ENCODE measurements at places on chromosomes 6 and 20.

DNA sequence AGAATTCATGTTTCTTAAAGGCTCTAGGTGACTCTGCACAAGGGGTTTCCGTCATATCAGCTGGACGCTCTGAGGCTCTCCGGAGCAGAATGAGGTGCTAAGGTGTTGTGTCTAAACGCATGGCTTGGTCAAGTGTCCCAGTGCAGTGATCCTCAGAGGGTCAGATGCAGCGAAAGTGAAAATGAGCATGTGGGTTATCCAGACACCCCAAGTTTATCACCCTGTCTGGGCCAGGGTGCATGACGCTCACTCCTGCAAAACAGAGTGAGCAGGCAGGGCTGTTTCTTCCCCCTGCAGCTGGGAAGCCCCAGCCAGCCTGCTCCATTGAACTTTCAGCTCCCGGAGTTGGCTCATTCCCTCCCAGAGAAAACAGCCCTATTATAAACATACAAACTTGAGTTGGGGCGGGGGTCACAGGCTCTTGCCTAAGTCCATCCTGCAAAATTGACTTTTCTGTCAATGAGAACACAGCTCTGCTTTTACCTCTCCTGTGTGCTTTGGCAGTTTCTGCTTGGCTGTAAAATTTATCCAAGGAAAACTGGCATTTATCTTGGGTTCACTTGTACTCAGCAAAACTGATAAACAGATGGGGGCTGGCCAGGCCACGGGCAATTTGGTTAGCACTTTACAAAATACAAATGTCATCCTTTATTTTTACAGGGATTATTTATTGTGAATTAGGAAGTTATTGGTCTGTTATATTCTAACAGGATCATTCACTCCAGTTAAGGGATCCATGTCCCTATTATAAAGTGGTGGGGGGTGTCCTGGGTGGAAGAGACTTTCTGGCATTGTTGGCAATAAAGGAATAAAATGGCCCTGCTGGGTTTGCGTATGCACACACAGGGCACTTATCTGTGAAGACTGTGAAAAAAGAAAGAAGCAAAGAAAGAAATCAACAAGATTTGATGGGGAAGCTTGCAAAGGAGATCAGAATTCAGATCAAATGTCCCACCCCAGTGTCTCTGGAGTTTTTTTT lies 154.9 kb downstream of the FOXA2 start:
- no peak for DNase-seq

GRCh38 chr6:26355366-26355765 lies 9.6 kb upstream of the BTN3A2 start:
- no peak for DNase-seq

GRCh38 chr20:52419205-52419604 lies 227.6 kb upstream of the ZFP64 start:
- DNase-seq, result no peak

DNA sequence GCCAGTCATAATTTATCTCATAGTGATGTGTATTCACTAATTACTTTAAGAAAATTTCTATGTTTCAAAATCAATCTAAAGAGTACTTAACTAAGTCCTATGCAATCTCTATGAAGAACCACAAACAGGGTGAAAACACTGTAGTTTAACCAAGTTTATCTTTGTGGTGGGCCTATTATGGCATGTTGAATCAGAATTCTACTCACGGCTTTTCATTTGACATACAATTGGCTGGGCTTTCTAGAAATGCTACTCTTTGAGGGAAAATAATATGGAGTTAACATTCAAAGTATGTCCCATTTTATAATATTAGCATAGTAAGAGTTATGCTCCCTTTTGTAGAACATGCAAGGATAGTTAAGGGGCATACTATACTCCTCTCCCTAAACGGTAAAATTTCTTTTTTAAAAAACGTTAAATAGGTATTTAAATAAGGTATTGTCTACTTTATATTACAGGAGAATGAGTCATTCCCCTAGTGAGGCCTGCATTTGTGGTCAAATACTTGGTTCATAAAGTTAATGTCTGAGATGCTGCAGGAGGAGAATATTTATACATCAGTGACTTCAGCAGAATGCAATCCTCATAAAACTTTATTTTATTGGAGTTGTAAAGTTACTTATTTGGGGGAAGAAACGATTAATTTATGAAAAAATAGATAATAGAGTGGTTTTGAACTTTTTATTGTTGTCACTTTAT lies 1.8 kb downstream of the MOXD1 start:
- DNase-seq, result no peak

- DNase-seq, result no peak
Observed at GRCh38 chr6:112216662-112217551, 37.5 kb downstream of the LAMA4 start.

- no peak for DNase-seq
Observed at GRCh38 chr6:115582386-115582785, 478.3 kb downstream of the FRK start.

DNA sequence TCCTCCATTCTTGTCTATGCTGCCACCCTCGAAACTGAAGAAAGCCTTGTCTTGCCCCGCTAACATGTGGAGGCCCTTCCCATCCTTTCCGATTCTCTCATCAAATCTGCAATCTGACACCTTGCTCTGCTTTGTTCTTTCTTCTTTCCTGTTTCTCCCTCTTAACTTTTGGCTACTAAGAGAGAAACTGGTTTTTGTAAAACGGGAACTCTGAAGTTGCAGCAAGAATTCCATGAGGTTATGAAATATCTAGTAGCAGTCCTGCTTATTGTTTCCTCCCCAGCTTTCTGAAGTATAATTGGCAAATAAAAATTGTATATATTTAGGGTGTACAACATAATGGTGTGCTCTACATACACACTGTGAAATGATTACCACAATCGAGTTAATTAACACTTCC lies 80.2 kb downstream of the MAP7 start:
- DNase-seq, result no peak

DNA sequence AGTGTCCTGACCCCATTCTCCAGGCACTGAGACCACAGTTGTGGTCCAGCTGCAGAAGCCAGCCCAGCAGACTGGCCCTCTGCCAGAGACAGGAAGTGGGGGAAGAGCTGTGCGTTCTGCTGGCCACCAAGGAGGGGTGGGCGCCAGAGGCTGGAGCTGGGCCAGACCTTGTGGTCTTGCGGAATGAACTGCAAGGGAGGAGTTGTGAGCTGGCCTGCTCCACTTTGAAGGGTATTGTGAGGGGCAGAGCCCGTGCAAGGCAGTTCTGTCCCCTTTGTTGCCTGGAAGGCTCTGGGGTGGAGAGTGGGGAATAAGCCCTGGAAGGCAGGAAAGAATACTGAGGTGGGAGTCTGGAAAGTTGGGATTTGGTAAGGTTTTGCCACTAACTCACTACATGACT lies 3.6 kb upstream of the MDFI start:
- no peak for DNase-seq

- no peak for DNase-seq
Observed at GRCh38 chr20:9160331-9160730, 91.4 kb downstream of the PLCB4 start.

- no peak for DNase-seq
Observed at GRCh38 chr6:5898563-5898962, 108.2 kb downstream of the NRN1 start.

DNA sequence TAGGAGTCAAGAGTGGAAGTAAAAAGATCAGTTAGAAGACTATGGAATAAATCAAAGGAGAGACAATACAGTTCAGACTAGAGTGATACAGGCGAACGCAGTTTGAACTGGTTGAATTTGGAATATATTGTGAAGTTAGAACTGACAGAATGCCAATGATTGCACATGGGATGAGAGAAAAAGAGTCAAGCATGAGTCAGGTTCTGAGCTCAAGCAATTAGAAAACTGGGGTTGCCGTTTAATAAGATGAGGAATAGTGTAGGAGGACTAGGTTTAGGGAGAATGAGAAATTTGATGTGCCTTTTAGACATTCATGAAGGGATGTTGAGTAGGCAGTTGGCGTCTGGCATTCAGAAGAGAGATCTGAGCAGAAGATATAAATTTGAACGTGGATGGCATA lies 8.0 kb downstream of the RNF217 start:
- no peak for DNase-seq

GRCh38 chr20:20566516-20566915 lies 145.9 kb downstream of the RALGAPA2 start:
- no peak for DNase-seq

- no peak for DNase-seq
Observed at GRCh38 chr6:54053881-54054391, 57.3 kb upstream of the MLIP start.

DNA sequence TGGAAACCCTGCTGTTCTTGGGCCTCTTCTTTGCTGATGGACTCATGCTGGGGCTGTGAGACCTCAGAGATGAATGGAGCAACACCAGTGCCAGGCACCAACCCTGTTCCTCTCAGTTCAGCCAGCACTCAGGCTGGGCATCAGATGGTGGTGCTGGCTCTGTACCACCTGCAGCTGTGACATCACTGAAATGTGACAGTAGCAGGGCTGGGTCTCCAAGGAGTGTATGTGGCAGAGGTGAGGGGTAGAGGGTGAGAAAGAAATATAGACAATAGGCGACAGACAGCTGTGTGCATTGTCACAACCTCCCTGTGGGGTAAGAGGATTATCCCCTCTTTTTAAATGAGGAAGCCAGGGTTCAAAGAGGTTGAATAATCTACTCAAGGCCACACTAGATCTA lies at the start of gene TP53TG5:
TP53TG5 (minus strand) TSS at position 135 of the 400 bp plus-strand sequence; CDS start at position 46, 89 bp downstream.
- no peak for DNase-seq

DNA sequence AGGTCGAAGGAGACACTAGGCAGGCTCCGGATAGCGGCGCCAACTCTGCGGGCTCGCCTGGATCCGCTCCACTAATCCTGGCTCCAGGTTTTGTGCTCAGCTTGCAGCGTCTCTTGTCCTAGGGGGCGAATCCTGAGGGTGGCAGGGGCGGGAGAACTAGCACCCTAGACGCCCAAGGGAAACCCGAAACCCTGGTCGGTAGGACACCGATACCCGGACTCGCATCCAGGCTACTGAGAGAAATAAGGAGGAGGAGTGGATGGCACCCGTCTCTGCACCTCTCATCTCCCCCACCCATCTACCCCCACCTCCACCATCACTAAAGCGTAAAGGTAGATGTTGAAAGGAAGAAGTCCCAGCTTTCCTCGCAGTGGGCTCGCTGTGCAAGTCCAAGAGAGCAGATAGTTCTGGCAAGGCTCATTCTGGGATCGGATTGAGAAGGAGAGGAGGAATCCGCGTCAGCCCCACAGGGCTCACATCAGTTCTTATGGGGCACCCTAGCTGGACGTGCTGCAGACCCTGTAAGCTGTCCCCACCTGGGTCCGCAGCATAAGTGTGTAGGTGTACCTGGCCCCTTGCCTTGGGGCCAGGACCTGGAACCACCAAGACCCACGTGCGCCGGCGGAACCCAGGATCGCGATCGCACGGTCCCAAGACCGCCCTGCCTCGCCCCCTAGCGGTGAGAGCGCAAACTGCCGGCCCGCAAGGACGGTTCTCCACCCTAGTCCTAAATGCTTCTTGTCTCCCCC lies 6.9 kb downstream of the SLC32A1 start:
- DNase-seq, result peak; percentile 73

- DNase-seq, result no peak
Observed at GRCh38 chr20:22825076-22825475, 210.0 kb upstream of the SSTR4 start.

DNA sequence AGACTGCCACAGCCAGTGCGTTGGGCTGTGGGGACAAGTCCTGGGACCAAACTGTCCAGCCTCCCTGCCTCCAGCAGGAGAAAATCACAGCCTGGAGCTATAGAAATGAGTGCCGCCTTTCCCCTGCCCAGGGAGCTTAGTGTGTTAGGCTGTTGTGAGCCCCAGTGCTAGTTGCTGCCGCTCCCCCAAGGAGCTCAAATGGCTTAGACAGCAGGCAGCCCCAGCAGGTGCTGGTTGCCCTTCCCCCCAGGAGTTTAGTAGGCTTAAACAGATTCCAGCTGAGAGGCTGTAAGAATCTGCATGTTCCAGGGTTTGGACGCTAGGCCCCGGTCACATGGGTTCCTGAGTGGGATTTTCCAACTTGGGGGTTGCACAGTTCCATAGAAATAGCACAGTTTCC lies 27.2 kb upstream of the HMGN3 start:
- DNase-seq, result no peak

- no peak for DNase-seq
Observed at GRCh38 chr6:75619230-75619899, 17.7 kb downstream of the SENP6 start.

DNA sequence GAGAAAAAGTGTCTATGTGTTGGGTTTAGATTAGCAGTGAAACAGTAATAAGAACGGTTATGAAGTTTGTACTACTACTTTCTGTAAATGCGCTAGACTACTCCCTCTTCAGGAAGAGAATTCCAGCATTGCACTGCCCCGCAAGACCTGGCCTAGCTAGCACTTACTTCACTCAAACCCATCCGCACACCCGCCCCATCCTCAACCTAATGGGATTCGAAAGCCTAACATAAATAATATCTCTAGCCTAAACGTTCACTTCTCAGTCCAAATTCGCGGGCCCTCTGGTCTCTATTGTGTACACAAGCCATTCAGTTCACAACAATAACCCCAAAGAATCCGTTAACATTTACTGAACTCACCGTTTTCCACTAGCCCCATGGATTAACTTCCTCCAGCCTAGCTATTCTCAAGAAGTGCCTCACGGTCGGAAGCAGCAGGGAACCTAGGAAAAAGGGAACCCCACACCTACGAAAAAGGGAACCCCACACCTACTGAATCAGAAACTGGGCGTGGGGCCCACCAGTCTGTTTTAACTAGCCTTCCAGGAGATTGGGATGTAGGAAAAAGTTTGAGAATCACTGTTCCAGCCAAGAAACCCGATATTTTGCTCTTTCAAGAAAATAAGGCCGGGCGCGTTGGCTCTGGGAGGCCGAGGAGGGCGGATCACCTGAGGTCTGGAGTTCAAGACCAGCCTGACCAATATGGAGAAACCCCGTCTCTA lies 45.4 kb upstream of the BTN3A2 start:
- no peak for DNase-seq
